ENCODE measurements at places on chromosomes 5 and 9. TPM values are rescaled to one million over a fixed set of nuclear protein-coding genes. Genes with fewer than 3 reads are reported as not detected.

DNA sequence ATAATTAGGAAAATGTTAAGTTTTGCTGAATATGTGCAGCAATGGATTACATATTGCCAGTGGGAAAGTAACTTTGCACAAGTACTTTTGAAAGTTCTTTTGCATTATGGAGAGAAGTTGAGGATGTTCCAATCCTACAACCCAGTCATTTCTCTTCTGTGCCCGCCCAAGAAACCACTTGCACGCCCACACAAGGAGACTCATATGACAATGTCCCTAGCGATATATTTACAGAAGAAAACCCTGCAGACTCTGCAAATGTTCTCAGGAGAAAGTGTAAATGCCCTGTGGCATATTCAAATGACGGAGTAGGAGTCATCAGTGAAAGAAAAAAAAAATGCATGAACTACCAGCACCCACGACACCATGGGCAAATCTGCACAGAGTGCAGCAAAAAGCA, 356.5 kb downstream of the CTNND2 start:
- no peak for DNase-seq

SLC6A7 gene
- 2.9 TPM for total RNA-seq

PCDHGA11 gene
- 10.6 TPM for total RNA-seq

DNA sequence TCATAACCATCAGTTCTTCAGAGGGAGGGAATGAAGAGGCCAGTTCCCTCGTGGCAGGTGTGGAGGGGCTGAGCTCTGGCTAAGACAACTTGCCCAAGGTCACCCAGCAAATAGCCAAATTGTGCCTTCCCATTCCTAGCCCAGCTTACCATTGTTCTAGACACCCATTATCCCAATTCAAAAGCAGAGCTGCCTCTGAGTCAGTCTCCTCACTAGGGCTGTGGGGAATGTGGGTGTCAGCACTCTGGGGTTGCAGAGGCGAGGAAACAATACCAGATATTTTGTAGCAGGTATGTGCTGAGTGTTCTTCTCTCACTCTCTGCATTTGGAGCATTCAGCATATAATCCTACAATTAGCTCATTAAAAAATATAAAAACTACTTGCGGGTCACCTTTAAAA, 270.8 kb downstream of the PSAT1 start:
- no peak for DNase-seq

DNA sequence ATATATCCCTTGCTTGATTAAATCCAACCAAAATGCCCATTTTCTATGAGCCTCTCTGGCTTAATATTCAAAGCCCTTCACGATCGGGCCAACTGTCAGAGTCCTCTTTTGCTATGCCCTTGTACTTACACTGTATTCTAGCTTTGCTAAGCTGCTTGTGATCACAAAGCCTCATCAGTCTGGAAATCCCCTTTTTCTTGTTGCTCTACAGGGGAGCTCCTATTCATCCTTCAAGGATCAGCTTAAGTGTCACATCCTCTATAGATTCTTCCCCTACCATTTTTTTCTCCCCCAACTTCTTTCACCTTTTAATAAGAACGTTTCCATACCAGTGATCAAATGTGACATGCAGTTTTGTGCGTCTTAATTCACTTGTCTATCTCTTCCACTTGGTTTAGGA, 450.4 kb upstream of the CHD1 start:
- DNase-seq, result no peak

IL31RA gene
- total RNA-seq, result not detected

DNA sequence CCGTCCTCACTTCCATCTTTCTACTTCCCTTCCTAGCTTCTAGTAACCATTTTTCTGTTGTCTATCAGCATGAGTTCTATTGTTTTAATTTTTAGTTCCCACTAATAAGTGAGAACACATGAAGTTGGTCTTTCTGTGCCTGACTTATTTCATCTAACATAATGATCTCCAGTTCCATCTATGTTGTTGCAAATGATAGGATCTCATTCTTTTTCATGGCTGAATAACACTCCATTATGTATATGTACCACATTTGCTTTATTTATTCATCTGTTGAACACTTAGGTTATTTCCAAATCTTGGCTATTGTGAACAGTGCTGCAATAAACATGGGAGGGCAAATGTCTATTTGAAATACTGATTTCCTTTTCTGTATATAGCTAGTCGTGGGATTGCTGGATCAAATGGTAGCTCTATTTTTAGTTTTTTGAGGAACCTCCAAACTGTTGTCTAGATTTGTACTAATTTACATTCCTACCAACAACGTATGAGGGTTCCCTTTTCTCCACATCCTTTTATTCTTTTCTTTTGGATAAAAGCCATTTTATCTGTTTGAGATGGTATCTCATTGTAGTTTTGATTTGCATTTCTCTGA, 50.3 kb downstream of the NSD1 start:
- no peak for DNase-seq

PGM5 gene
- total RNA-seq, result 3.3 TPM

OR13J1 gene
- not detected for total RNA-seq

DNA sequence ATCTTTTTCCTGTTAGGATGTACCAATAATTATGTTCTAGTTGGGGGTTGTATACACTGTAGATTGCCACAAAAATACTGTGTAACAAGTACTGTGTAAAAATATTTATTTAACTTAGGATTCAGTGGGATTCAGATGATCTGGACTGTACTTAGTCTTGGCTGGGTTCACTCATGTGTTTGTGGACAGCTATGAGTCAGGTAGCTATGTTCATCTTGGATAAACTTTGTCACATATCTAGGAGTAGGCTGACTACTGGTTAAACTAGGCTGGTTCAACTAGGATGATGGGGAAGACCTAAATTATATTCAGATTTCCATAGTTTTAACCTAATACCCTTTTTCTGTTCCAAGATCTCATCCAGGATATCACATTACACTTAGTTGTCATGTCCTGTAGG, 32.1 kb upstream of the TNFSF15 start:
- no peak for DNase-seq

DNA sequence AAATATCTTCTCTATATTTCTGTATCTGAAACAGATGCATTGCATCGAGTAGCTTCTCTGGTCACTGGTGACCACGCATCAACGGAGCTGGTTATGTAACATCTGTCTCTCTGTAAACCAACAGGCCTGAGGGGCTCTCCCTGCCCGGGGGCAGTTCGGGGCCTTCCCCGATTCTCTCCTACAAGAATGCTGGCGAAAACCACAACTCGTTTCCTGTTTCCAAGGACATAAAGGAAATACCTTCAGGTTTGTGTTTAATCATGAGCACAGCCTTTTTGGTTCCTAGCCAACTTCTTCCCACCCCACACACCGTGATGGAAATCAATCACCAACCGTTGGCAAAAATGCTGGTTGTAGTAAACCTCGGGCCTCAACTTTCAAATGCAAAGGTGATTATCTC, 25.1 kb downstream of the GDNF start:
- DNase-seq, result no peak

DNA sequence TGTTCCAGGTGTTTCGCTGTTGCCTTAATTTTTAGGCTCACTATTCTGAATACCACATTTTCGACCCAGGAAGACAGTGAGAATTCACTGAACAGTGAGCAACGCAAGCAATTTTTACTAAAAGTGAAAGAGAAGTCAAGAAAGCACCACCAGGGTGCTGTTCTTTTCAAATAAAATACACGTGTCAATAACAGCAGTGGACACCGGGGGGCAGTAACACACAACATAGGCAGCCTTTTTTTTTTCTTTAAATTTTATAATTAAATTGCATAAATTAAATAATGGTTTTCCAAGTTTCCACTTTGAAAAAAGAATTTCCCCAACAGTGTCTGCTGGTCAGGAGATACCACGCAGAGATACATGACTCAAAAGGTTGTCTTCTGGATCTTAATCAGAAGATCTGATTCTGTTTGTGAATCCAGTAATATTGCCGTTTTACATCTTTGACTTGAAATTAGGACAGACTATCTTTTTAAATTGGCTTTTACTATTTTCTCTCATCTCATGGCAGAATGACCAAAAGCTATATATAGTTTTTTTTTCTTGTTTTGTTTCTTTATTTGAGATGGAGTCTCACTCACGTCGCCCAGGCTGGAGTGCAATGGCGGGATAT, 47.1 kb upstream of the SH3GL2 start:
- no peak for DNase-seq

DNA sequence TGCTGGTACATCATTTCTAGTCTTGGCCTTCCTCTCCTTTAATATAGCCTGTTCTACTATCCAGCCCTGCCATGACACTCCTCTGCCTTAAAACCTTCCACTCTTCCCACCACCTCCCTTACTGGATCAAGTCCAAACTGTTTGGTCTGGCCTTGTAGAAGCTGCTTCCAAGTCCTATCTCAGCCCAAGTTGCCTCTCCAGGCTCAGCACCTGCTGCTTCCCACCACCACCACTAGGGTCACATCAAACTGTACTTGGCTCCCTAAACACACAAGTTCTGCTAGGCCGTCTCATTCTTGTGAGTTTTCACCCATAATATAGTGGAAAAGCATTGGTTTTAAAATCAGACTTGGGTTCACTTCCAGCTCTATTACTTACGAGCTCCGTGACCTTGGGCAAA, 1.4 kb downstream of the NDUFA8 start:
- DNase-seq, result no peak

- no peak for DNase-seq
Observed at GRCh38 chr9:116465576-116466270, 221.4 kb upstream of the TRIM32 start.

GRCh38 chr5:159094745-159095144, 5.0 kb downstream of the EBF1 start:
- no peak for DNase-seq

DNA sequence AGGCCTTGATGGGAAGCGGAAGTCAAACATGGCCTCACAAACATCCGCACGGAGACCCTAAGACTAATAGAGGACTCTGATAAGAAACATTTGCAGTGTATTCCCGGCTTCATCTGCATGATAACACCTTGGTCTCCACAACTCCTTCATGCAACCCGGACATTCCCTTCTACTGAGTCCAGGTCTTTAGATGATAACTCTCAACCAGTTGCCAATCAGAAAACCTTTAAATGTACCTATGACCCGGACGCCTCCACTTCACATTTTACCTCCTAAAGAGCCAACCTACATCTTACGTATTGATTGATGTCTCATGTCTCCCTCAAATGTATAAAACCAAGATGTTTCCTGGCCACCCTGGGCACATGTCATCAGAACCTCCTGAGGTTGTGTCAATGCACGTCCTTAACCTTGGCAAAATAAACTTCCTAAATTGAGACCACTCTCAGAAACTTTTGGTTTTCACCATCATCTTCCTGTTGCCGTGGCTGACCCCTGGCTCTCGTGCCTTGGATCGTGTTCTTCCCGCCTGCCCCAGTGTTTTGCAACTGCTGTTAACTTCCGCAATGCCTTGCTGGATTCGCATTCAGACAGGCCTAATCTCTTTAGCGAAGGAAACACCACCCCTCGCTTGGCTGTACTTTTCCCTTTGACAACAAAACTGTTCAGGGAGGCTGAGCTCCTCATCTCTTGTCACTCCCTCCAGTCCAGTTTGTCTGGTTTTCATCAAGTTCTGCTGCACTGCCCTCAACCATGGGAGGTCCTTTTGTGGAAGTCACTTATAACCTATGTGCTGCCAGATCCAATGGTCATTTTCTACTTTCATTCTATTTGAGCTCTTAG, 1.1 kb upstream of the DAP start:
- no peak for DNase-seq

DNA sequence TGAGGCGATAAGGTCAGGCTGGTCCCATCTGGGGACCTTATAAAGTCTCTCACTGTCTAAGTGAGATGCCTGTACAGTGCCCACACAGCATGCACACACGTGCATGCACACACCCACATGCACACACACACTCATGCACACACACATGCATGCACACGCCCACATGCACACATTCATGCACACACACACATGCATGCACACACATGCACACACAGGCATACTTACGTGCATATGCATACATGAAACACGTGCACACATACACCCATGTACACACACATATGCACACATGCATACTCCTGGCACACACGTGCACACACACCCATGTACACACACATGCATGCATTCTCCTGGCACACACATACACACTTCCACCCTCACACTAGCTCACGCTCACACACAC, 12.2 kb downstream of the COL23A1 start:
- no peak for DNase-seq

TEX48 gene
- not detected for total RNA-seq

- no peak for DNase-seq
Observed at GRCh38 chr5:50800410-50800809, 134.0 kb downstream of the PARP8 start.

TRMT10B gene
- total RNA-seq, result 3.7 TPM

DNA sequence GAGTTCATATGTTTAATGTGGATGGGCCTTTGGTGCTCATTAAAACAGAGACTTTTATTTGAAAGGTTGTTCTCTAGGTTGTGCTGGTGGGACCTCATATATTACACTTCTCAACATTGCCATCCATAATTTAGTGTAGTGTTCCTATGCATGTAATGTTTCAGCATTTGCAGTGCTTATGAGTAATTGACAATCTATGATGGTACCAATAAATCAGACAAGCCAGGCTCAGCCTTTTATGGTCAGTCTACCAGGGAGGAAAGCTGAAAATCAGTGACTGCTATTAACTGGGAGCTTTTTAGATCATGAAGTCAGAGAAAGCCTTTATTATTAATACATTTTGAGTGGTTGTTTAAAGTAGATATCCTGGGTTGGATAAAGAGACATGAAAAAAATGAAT, 120.1 kb upstream of the SLC28A3 start:
- DNase-seq, result no peak

DNA sequence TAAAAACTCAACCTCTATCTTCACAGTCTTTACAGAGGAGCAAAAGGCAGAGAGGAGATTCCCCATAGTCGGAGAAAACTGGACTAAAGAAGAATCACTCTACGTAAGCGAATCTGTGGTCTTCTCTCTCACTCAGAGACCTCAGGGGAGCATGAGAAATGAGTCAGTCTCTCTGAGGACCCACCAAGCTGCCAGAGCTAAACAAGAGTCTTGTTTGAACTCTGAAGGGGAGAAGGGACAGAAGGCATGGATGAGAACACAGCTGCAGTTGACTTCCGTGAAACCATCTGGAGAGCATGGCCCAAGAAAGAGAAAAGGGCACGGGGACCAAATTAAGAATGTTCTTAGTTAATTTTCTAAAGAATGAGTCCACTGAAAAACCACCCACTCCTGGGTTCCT, 12.8 kb upstream of the MAN2A1 start:
- DNase-seq, result no peak

TUSC1 gene
- total RNA-seq, result 12.2 TPM

- DNase-seq, result no peak
Observed at GRCh38 chr9:94606646-94607422, 13.2 kb upstream of the FBP2 start.

GRCh38 chr5:32302835-32303754, 9.6 kb downstream of the MTMR12 start:
- no peak for DNase-seq

DNA sequence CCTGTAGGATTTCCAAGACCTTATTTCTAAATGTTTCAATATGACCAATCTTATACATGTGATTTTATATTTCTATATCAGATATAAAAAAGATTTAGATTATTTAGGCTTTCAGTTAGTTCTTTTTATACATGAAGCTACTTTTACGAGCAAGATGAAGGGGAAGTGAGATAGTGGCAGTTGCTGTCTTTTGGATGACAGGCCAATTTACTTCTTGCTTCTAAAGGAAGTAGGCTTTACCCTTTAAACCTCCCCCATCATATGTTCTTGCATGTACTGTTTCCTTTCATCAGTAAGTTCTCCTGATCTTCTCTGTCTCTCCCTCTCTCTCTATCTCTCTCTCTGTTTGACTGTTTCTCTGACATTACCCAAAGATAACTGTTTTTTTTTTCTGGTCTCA, 4.0 kb upstream of the TYRP1 start:
- DNase-seq, result no peak

GRCh38 chr5:126577415-126577814, 17.6 kb downstream of the ALDH7A1 start:
- DNase-seq, result no peak
